ENCODE measurements at places on chromosomes 6 and 20.

GRCh38 chr6:117483004-117483644 lies 650 bp downstream of the DCBLD1 start:
- DNase-seq: peak; percentile 77

DNA sequence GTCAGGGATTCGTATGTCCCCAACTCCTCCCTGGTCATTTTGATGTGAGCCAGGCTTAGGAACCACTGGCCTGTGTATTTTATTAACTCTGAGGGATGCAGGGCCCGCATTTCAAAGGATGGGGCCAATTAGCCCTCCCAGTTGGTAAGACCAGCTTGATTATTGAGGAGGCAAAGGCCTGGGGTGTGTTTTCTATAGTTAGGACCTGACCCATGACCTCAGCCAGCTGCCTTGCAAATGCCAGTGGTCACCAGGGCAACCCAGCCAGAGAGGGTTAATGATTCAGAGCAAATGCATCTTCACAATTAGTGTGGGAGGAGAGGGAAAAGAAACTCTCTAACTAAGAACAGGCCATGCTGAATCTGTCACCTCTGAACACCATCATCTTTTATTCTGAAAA lies 835.4 kb downstream of the MAFB start:
- DNase-seq: no peak

DNA sequence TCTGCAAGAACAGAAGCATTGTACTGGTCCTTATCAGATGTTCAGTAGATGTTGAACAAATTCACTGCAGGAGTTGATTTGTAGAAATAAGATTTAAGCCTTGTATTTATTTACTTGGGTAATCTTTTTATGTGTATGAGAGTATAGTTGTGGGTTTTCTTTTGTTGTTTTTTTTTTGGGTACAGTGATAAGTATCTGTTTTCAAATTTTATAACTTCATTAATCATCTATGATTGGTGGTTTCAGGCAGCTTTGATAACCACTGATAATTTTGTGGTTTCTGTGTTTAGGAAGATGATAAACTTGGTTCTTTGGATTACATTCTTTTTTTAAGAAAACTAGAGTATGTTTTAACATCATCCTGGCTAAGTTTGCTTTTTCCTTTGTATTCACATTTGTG lies 2.8 kb downstream of the AFDN start:
- no peak for DNase-seq

DNA sequence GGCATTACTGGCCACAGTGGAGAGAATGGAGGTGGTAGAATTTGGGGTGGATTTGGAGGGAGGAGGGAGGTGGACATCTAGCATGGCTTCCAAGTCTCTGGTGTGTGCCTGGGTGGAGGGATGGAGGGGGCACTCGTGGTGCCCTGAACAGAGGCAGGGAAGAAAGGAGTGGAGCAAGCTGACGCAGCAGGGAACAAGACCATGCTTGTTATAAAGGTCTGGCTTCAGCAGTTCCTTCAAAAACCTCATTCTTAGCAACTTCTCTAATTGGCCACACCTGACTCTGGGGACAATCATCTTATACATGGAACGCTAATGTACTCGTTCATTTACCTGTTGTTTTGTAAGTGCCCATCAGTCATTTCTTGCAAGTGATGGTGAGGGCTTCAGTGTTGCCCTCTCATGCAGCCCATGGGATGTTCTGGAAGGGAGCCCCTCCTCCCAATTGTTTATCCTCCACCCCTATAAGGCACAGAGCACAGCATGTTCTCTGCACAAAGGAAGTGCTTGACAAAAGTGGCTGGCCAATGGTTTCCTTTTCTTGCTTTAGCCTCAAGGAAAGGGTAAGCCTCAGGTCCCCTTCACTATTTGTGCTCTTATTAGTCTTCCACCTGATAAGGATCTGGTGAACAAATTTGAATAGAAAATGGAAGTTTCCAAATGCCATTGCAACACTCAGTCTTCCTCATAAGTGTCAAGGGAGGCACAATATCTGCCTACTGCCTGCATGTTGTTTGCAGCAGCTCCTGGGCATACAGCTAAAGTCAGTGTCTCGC lies 39.3 kb downstream of the GFOD1 start:
- no peak for DNase-seq

- DNase-seq: peak; percentile 67
These were observed 67.1 kb upstream of the ZNFX1 start for GRCh38 chr20:49344975-49345374.

- DNase-seq: no peak
These were observed 47.5 kb downstream of the RIMS1 start for GRCh38 chr6:71933881-71934280.

DNA sequence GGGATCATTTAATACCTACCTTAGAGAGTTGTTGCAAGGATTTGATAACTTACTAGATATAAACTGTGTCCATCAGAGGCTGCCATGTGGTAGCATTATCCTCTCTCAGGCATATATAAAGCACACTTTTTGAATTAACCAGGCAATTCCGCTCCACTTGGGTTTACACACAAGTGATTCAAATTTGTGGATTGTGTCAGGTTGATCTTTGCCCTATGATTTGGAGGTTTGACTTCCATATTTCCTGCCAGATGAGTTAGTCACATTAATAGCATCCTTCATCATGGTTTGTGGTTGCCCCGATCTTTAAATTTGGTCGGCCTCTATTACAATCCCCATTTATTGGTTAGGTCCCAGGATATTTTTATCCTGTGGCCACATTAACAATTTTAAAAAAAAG lies 44.8 kb upstream of the CTAGE9 start:
- DNase-seq: no peak

DNA sequence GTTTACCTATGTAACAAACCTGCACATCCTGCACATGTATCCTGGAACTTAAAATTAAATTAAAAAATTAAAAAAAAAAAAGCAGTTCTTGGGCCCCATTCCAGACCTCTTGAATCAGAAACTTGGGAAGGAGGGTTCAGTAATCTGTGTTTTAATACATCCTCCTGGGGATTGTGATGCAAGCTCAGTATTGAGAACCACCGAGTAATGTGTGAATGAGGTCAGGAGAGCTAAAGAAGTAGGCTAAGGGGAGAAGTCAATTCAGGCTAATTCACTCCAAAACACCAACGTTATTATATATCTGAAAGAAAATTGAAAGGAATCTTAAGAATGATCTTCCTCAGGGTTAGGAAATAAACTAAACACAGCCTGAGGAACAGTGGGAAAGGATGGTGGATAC lies 120.4 kb downstream of the RNF144B start:
- DNase-seq: no peak

DNA sequence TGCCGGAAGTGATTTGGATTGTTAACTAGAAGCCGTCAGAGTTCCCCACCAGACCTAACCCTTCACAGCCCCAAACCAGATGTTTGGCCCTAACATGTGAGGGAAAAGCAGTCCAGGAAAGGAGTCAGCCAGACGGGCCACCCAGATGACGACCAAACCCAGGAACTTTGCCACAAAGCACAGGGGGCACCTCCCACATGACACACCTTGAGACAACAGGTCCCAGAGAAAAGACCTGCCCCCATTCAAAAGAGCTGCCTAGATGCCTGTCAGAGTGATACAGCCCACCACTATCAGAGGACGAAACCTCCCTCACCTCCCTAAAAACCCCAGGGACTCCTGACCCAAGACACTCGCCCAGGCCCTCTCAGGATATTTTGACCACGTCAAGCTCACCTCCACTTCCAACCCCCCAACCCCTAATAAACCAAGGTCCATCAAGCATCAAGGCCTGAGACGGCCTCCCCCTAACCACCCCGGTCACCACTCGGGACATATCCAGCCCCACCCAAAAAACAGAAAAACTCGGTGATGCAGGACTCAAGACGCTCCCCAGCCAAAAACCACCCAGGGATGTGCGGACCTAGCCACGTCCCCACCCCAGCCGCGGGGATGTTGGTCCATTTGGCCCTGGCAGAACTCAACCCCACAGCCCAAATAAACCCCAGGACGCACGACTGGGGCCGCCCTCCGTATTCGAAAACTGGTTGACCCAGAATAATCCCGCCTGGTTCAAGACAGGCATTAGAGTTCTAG lies 662 bp downstream of the ZNF343 start:
- no peak for DNase-seq

GRCh38 chr6:113650610-113650979 lies 206.6 kb upstream of the MARCKS start:
- DNase-seq: no peak

GRCh38 chr6:134503585-134504281 lies 185.8 kb upstream of the SGK1 start:
- no peak for DNase-seq

DNA sequence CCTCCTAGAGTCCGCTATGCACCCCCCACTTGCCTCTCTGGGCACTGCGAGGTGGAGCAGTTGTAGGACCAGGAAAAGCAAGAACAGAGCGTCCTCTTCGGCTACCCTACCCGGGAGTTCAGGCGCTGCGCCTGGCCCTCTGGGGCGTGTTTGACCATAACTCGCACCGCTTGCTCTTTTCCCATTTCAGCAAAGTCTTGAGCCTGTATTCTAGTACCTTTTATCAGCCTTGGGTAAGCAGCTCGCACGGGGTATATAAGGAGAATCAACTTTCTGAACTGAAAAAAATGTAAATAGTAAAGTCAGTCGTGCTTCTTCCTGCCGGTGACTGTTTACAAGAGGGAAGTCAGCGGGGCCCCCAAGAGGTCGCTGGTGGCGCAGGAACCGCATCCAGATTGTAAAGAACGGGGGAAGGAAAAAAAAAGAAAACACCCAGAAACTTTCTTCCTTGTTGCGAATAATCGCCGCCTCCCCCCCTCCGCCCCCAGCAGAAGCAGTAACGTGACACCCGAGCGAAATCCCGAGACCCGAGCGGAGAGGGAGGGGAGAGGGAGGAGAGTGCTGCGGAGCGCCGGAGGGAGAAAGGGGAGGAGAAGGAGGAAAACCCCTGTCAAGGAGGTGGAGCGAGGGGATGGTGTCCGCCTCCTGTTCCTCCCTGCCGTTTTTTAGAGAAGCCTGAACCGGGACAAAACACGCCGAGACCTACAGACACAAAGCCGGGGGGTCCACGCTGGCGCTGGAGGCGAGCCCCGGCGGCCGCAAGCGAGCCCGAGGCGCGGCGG lies at the start of gene UST:
UST (plus strand) TSS at position 668 of the 782 bp plus-strand sequence. CDS start 401 bp downstream, outside the sequence.
- DNase-seq: peak; percentile 89

GRCh38 chr6:144305567-144305966 lies 20.4 kb downstream of the UTRN start:
- no peak for DNase-seq

GRCh38 chr6:133724726-133725125 lies 164.2 kb upstream of the TCF21 start:
- no peak for DNase-seq

- DNase-seq: no peak
These were observed 1297.5 kb upstream of the CITED2 start for GRCh38 chr6:140671926-140672325.

DNA sequence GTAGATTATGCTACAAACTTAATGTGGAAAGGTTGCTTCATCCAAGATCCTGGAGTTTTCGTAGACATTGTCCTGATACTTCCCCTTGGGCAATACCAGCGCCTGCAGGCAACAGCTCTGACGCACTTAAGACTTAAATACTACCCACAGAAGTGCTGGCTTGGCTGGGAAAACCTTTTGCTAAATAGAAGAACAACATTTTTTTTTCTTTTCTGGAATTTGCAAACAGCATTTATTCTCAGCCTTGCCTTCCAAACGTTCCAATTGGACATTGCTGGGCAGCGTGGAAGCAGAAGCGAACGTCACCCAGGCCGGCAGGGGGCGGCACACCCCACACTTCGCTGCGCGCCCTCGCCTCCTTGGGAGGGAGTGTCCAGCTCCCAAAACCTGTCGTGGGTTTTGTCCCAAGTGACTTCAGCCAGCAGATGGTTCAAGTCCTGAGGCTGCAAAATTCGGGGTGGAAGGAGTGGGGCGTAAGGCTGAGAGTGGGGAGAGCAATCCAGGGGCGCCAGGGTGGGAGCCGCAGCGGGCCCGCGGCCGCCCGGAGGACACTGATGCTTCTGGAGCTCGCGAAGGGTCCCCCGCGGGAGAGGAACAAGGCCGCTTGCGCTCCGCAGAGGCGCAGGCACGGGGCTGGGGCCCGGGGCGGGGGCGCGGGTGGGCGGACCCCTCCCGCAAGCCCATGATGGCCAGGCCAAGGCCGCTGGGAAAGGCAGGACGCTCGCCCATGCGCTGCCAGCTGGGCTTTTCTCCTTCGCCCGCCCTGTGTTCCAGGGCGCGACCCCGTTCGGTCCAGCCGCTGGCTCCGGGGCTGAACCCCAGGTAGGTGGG lies 60.8 kb upstream of the MAP3K4 start:
- peak; percentile 82 for DNase-seq

GRCh38 chr20:44495257-44495656 lies 19.6 kb downstream of the TTPAL start:
- no peak for DNase-seq

DNA sequence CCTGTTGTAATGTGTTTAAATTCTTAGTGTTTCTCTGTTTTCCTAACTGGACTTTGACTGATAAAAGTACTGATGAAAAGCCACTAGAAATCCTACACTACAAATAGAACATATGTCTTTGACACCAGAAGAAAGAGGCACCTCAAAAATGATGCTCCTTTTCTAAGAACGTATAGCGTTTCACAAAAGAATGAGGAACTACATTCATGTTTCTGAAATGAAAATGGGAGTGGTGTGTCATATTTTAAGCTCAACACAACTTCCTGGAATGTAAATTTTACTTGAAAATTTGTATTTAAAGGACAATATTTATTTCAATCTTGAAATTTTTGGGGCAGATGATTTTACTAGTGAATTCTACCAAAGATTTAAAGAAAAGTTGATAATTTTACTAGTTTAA lies 35.3 kb downstream of the KIAA0408 start:
- no peak for DNase-seq

Measured in Right ventricle myocardium superior (tissue), 1 donor.